ENCODE measurements at places on chromosomes 5 and 9. TPM values are rescaled to one million over a fixed set of nuclear protein-coding genes. Genes with fewer than 3 reads are reported as not detected.

DNA sequence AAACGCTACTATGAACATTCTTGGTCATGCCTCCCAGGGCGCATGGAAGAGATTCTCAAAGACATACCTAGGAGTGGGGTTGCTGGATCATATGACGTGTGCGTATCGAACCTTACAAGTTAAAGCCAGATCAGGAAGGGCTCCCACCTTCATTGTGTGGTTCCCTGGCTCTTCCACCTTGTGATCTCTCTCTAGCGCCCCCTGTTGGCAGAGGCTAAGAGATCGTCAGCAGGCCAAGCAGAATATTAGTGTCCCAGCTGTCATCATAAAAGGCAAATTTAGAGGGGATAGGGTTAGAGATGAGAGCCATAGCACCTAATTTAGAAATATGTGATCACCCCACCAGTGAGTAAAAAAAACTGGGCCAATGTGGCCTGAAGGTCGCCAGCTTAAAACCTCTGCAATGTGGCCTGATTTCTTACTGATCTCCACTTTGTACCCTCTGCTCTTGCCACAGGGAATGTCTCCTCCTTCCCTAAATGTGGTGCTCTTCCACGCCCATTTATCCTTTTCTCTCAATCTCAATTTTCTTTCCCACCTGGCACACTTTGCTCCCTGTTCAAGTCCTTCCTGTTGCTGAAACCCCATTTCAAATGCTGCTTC, 91.7 kb upstream of the SHB start:
- H3K27ac ChIP-seq: no peak overlapping the region
- peak; percentile 43 for DNase-seq
- H3K4me3 ChIP-seq: no peak overlapping the region
- no peaks in the 10 kb centered on the region for H3K4me1 ChIP-seq
- no peaks in the 10 kb centered on the region for H3K27me3 ChIP-seq
- no peaks in the 10 kb centered on the region for H3K36me3 ChIP-seq

GRCh38 chr9:92728831-92729734, 35.5 kb downstream of the BICD2 start:
- H3K27ac ChIP-seq: no peak overlapping the region
- no peaks in the 10 kb centered on the region for H3K27me3 ChIP-seq
- DNase-seq: no peak

DNA sequence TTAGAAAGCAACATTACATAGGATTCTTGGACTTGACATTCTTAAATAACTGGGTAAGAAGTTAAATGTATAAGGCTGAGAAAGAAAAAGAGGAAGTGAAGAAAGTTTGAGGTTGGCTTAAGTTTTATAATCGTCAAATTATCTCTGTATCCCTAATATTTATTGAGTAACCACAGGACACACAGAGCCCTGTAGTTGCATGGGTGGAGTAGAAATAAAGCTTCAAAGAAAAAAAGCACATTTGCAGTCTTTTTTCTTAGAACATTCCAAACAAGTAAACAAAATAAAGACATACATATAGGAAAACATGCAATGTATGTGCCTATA, 137.0 kb downstream of the CCDC192 start:
- H3K27ac ChIP-seq: no peak overlapping the region
- no peak for DNase-seq
- no peaks in the 10 kb centered on the region for H3K4me1 ChIP-seq
- no peaks in the 10 kb centered on the region for H3K36me3 ChIP-seq

Gene DND1
- total RNA-seq: 0.28 TPM

DNA sequence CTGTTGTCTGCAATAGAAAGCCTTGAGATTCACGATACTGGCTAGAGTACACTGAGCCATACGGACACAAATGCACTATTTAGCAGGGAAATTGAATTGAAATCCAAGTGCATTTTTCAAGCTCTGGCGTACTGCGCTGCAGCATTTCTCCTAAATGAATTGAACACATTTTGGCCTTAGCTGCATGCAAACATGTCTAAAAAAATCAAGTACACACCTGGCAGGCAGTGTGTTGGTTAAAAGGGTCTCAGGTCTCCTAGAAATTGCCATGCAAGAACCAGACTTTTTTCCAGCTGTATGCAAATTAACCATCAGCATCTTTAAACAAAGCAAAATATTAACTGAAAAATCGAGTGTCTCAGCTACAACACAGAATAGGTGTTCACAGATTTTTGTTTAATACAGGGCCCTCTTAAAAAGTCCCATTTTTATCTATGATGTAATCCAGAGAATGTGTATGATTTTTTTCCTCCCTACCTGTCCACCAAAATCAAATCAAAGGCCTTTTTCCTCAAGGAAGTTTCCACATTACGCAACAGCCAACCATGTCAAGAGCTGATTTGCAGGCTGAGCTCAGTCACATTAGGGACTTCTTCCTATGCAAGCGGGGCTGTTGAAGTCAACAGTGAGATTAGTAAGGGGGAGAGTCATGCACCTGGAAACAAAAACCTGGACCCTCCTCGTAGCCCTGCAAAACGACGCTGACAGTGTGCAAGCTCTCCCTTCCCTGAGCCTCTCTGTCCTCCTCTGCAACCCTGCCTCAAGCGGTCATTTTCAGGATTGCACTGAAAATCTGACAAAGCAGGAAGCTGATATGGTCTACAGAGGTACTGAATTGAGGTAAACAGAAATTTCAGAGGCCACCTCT, 14.1 kb upstream of the SFXN1 start:
- no peaks in the 10 kb centered on the region for H3K27me3 ChIP-seq
- H3K36me3 ChIP-seq: no peaks in the 10 kb centered on the region
- no peak overlapping the region for H3K27ac ChIP-seq
- H3K4me1 ChIP-seq: no peaks in the 10 kb centered on the region
- DNase-seq: no peak
- H3K4me3 ChIP-seq: no peak overlapping the region

GRCh38 chr5:137216976-137217598, 282.0 kb downstream of the SPOCK1 start:
- H3K27ac ChIP-seq: no peak overlapping the region
- H3K27me3 ChIP-seq: no peaks in the 10 kb centered on the region
- no peaks in the 10 kb centered on the region for H3K4me1 ChIP-seq
- H3K4me3 ChIP-seq: no peak overlapping the region
- no peaks in the 10 kb centered on the region for H3K36me3 ChIP-seq
- no peak for DNase-seq

- H3K4me1 ChIP-seq: no peaks in the 10 kb centered on the region
- no peaks in the 10 kb centered on the region for H3K36me3 ChIP-seq
- no peak for DNase-seq
- H3K4me3 ChIP-seq: no peak overlapping the region
- H3K27ac ChIP-seq: no peak overlapping the region
- H3K27me3 ChIP-seq: no peaks in the 10 kb centered on the region
These were observed 40.1 kb upstream of the FCN2 start for GRCh38 chr9:134840511-134840910.

GRCh38 chr9:78707481-78707991, 410.6 kb downstream of the PSAT1 start:
- no peaks in the 10 kb centered on the region for H3K36me3 ChIP-seq
- H3K27ac ChIP-seq: no peak overlapping the region
- H3K4me3 ChIP-seq: no peak overlapping the region
- no peaks in the 10 kb centered on the region for H3K4me1 ChIP-seq
- DNase-seq: no peak
- no peaks in the 10 kb centered on the region for H3K27me3 ChIP-seq

DNA sequence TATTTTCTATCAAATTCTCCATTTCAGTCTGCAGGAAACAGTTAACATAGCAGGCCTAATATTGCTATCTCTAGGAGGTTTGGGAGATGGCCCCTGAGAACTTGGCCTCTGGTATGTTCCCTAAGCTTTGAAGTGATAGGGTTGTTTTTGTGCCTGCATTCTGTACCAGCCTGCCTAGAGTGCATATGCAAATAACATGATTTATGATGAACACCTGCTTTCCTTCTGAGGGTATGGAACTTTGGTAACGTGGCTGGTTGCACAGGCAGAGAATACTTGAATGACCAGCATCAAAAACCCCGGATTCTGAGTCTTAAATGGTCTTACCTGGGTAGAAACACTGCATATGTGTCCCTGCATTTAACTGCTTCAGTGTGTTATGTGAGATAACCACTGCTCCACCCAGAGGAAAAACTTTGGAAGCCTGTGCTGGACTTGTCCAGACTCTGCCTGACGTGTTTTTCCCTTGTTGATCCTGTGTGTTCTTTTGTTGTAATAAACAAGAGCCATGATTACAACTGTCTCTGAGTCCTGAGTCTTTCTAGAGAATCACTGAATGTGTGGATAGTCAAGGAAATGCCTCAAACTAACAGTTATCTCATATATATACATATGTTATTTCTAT, 111.3 kb upstream of the ABCA1 start:
- H3K27me3 ChIP-seq: no peaks in the 10 kb centered on the region
- H3K4me3 ChIP-seq: no peak overlapping the region
- no peaks in the 10 kb centered on the region for H3K36me3 ChIP-seq
- H3K4me1 ChIP-seq: no peaks in the 10 kb centered on the region

Gene OR13D1
- total RNA-seq: not detected

Gene PRLR
- 15.8 TPM for total RNA-seq

GRCh38 chr5:157509587-157509986, 49.6 kb downstream of the NIPAL4 start:
- H3K36me3 ChIP-seq: no peaks in the 10 kb centered on the region
- no peaks in the 10 kb centered on the region for H3K4me1 ChIP-seq
- no peaks in the 10 kb centered on the region for H3K27me3 ChIP-seq
- H3K27ac ChIP-seq: no peak overlapping the region
- no peak for DNase-seq

- no peaks in the 10 kb centered on the region for H3K4me1 ChIP-seq
- no peaks in the 10 kb centered on the region for H3K27me3 ChIP-seq
- no peak overlapping the region for H3K4me3 ChIP-seq
- H3K36me3 ChIP-seq: no peaks in the 10 kb centered on the region
These were observed 317.8 kb upstream of the ATP10B start for GRCh38 chr5:161169776-161170175.

GRCh38 chr9:35774907-35775635, 16.3 kb upstream of the NPR2 start:
- no peaks in the 10 kb centered on the region for H3K4me1 ChIP-seq
- H3K27me3 ChIP-seq: no peaks in the 10 kb centered on the region
- H3K4me3 ChIP-seq: no peak overlapping the region
- H3K27ac ChIP-seq: no peak overlapping the region

GRCh38 chr9:133584559-133585476, 24.4 kb downstream of the FAM163B start:
- no peaks in the 10 kb centered on the region for H3K4me1 ChIP-seq
- no peak overlapping the region for H3K4me3 ChIP-seq
- no peaks in the 10 kb centered on the region for H3K36me3 ChIP-seq
- no peak overlapping the region for H3K27ac ChIP-seq

Gene FASTKD3
- 20.2 TPM for total RNA-seq

Gene TRMO
- total RNA-seq: 15.4 TPM

Gene ENTPD8
- 0.21 TPM for total RNA-seq

- H3K4me3 ChIP-seq: no peak overlapping the region
- DNase-seq: no peak
- no peaks in the 10 kb centered on the region for H3K4me1 ChIP-seq
- no peak overlapping the region for H3K27ac ChIP-seq
These were observed 55.2 kb upstream of the JAK2 start for GRCh38 chr9:4929917-4930316.

Gene SPINK9
- not detected for total RNA-seq

GRCh38 chr5:61286446-61287132, 45.5 kb upstream of the ZSWIM6 start:
- H3K4me3 ChIP-seq: no peak overlapping the region
- H3K27me3 ChIP-seq: no peaks in the 10 kb centered on the region
- H3K36me3 ChIP-seq: no peaks in the 10 kb centered on the region

DNA sequence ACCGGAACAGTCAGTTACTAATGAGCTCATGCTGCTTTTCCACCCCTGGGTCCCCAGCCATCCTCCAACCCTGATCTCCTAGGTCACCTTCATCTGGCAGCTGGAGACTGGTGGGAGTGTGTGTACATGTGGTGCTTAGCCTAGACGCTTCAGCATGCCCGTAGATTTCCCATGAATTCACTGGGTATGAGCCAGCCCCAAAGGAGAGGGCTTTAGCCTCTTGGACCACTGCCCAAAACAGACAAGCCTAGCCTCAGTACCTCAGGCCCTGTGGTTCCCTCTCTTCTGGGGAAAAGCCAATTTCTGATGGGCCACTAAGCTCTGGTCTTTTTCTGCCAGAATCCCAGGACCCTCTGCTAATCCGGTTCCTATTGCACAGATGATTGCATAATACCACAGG, 48.0 kb upstream of the ASTN2 start:
- H3K4me3 ChIP-seq: no peak overlapping the region
- no peaks in the 10 kb centered on the region for H3K27me3 ChIP-seq
- H3K4me1 ChIP-seq: no peaks in the 10 kb centered on the region
- no peak overlapping the region for H3K27ac ChIP-seq
- no peaks in the 10 kb centered on the region for H3K36me3 ChIP-seq

DNA sequence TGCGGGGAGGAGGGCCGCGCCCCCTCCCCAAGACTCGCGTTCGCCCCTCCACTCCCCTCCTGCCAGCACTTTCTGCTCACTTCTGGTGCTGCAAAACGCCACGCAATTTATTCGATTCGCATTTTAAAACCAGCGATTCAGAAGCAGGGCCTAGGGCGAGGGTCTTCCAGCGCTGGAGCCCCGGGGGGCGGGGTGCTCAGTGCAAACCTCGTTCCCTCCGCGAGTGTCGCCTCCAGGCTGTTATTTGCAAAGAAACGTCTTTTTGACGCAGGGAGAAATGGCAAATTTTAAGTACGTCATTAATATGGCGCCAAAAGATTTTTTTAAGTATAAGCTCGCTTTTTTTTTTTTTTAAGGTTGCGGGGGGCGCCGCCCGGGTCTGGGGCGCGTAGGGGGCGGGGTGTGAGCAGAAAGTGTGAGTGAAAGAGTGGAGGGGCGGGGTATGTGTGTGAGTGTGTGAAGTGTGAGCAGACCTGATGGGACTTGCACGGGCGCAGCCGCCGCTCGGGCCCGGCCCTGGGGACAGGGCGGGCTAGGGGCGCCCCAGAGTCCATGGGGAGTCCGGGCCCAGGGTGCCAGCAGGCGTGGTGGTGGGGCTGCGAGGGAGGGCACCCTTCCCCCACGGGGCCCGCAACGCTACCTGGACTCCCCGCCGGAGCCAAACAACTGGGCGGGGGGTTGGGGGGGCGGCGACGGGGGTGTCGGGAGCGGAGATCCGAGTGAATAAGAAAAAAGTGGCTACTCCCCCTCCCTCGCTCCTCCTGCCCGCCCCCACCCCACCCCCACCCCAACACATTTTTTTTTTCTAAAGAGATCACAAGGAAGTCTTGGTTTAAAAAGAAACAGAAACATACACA, at the start of gene JADE2:
JADE2 (plus strand) TSS at position 845 of the 857 bp plus-strand sequence. CDS start 10,188 bp downstream, outside the sequence.
- H3K4me1 ChIP-seq: no peaks in the 10 kb centered on the region
- peak; percentile 77 for DNase-seq
- H3K36me3 ChIP-seq: no peaks in the 10 kb centered on the region
- H3K27me3 ChIP-seq: no peaks in the 10 kb centered on the region

Gene PCA3
- not detected for total RNA-seq

GRCh38 chr9:90799271-90799852, 2.3 kb upstream of the SYK start:
- no peaks in the 10 kb centered on the region for H3K4me1 ChIP-seq
- no peak overlapping the region for H3K4me3 ChIP-seq
- no peaks in the 10 kb centered on the region for H3K27me3 ChIP-seq
- no peak overlapping the region for H3K27ac ChIP-seq

DNA sequence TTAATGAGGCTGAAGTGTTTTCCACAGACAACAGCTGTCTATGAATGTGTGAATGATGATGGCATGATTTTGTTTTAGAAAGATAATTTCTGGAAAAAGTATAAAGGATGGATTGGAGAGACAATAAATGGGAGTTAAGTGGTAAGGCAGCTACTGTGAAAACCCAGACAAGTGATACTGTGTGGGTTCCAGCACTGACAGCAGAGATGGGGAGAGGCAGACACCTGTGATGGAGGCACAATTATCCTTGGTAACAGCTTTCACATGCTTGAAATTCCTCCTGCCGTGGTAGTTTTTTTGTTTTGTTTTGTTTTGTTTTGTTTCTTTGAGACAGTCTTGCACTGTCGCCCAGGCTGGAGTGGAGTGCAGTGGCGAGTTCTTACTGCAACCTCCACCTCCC, 189.3 kb downstream of the DEPDC1B start:
- H3K4me3 ChIP-seq: no peak overlapping the region
- H3K27ac ChIP-seq: no peak overlapping the region
- no peaks in the 10 kb centered on the region for H3K4me1 ChIP-seq
- DNase-seq: no peak
- H3K36me3 ChIP-seq: no peaks in the 10 kb centered on the region
